ENCODE measurements at places on chromosomes 4 and X. TPM values are rescaled to one million over a fixed set of nuclear protein-coding genes. Genes with fewer than 3 reads are reported as not detected.

DNA sequence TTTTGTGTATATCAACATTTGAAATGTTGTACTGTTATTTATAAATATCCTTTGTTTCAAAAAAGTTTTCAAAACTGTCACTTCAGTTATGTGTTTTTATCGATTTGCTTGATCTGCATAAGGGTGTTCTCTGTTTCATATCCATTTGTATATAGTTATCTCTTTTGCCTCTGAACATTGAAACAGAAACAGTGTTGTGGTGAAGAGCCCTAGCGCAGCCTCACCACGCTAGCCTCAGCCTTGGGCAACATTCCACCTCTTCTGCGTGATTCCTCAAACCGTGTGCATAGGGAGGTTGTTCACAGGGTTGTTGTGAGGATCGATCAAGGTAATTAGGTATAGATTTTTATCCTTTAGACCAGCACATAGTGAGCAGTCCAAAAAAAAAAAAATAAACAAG, 287.0 kb upstream of the GALNT7 start:
- no peak for DNase-seq

Gene UCP1
- not detected for total RNA-seq

Gene SOD3
- total RNA-seq = 115 TPM

DNA sequence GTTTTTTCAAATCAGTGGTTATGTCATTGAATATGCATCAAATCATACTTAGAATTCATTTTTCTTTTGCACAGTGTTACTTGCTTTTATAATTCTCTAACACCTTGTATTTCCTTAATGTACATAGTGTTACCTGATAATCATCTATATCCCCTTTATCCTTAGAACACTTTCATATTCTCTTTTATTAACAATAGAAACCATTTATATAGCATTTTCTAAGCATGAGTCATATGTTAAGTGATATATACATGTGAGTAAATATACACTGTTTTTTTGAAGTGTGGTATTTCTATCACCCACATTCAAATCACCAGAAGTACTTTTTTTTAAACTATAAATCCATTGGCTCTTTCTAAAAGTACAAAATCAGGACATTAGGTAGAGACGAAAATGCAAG, 15.3 kb downstream of the EPHA5 start:
- DNase-seq = no peak

- no peak for DNase-seq
Observed at GRCh38 chrX:99383786-99384185, 1026.3 kb downstream of the PCDH19 start.

DNA sequence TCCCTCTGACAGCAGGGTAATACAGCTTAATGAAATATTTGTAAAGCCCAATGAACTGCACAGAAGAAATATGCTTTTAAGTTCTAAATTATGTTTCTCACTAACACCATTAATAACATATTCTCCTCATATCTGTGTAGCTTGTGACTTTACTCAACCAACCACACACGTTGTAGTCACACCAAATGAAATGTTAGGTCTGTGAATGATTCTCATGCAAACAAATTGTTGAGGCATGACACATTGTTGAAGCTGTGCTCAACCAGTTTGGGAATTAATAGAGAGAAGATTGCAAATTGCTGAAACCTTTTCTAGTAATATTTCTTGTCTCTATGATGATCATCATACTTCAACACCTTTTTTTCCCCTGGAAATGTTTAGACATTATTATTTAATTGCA, 645.9 kb downstream of the PCDH7 start:
- DNase-seq = no peak

- DNase-seq = no peak
Observed at GRCh38 chr4:15444879-15445547, 17.2 kb downstream of the C1QTNF7 start.

Gene LGI2
- total RNA-seq = 5.0 TPM

DNA sequence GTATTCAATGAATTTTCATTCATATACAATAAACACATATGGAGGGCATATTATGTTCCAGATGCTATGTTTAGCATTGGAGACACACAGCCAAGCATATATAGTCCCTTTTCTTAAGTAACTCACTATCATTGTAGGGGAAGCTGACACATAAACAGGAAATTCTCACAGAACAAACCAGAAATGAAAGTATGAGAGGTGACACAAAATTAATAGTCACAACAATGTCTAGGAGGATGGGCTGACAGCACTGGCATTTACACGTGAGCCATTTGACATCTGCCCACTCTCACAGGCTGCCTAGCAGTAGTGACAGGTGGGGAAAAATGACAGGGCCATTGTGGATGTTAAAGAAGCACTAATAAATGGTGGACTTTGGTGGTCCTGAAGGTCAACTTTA, 2.6 kb upstream of the CNOT6L start:
- no peak for DNase-seq

Gene PKD2
- 25.1 TPM for total RNA-seq

DNA sequence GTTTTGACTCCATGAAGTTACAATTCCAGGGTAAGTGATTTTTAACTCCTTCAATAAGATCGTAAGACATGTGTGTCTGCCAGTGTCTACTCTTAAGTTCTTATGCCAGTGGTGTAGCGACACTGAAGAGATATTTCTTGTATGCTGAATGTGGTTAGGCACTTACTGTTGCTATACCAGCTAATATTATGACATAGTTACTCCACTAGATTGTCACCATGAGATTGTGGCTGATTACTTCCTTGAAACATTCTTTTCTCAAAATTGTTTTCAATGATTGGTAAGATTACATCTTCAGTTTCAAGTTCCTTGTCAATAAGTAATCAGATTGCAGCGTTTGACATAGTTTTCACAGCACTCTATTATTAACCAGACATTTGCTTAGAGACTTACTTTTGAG, 60.6 kb upstream of the PAGE5 start:
- DNase-seq = no peak

GRCh38 chrX:25968920-25969319, 169.2 kb upstream of the MAGEB18 start:
- peak; percentile 66 for DNase-seq

- no peak for DNase-seq
Observed at GRCh38 chrX:155070038-155070437, 898 bp downstream of the CMC4 start.

DNA sequence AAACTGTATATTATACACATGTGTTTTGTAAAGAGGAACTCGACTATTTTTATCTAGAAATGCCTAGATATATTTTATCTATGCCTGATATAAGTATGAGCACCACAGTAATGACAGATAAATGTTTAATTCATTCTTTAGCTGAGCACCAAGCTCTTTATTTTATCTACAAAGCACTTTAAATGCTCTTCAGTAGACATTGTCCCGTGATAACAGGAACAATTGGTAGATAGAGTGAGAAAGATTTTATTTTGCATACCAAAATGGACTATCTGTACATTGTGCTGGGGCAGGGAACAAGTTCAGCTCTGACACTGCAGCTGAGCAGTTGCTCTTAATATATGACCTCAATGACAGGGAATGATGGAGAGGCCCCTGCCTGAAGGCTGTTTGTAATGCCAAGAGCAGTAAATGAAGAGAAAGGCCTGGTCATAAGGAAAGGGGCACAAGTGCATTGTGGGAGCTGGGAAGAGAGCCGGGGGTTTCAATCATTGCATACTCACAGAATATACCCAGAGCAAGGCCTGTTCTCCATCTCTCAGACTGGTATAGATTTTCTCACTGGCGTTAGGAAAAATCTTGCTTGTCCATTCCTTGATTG, 57.3 kb downstream of the SEPTIN11 start:
- no peak for DNase-seq

Gene ADGRL3
- 15.3 TPM for total RNA-seq

Gene TBX22
- not detected for total RNA-seq

Gene TRIM61
- 1.5 TPM for total RNA-seq

GRCh38 chrX:21744721-21745120, 13.2 kb downstream of the SMPX start:
- no peak for DNase-seq

Gene GRPEL1
- 43.5 TPM for total RNA-seq

DNA sequence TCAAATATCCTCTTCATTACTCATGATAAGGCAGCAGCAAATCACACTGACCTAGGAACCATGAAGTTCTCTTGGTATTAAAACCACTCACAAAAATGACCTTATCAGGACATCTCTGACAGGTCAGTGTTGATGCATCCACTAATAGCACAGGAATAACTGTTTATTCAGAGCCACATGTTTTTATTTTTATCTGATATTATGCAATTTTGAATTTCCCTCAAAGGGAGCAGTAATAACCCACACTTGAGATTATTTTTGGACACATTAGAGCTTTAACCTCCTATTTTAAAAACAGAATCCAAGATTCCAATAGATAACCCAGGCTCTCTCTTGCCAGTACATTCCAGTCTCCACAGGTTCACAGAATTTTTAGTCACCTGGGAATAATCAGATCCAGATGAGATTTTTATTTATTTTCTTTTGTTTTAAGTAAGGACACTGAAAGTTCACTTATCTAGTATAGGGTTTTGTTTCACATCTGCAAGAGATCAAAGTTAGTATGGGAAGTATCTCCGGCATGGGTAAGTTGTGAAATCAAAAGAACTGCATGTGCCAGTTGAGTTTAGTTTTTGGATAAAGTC, 36.3 kb upstream of the MYOZ2 start:
- no peak for DNase-seq

Gene PABPC1L2A
- total RNA-seq = not detected

GRCh38 chrX:122572461-122572860, 611.6 kb upstream of the GRIA3 start:
- no peak for DNase-seq

DNA sequence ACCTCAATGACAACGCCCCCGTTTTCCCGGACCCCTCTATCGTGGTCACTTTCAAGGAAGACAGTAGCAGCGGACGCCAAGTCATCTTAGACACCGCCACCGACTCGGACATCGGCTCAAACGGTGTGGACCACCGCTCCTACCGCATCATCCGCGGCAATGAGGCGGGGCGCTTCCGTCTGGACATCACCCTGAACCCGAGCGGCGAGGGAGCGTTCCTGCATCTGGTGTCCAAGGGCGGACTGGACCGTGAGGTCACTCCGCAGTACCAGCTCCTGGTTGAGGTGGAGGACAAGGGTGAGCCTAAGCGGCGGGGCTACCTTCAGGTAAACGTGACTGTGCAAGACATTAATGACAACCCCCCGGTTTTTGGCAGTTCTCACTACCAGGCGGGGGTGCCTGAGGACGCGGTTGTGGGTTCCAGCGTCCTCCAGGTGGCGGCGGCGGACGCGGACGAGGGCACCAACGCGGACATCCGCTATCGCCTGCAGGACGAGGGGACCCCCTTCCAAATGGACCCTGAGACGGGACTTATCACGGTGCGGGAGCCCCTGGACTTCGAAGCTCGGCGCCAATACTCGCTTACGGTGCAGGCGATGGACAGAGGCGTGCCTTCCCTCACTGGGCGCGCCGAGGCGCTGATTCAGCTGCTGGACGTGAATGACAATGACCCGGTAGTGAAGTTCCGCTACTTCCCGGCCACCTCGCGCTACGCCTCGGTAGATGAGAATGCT, 2.2 kb downstream of the FAT4 start:
- no peak for DNase-seq

DNA sequence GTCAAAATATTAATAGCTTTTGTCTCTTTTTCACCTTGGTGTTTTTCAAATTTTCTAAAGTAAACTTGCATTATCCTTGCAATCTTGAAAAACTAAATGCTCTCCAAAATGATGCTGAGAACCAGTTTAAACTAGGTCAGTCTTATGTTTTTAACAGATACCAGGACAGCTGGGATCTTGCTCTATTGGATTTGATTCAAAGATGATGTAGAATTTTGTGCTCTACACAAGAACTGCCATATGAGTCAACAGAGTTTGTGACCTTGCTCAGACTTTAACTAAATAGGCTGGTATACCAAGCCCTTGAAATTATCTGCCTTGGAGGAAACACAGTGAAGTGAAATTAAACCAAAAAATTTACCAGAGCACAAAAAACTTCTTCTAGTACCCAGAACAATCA, 991.1 kb downstream of the STPG2 start:
- DNase-seq = no peak
